ENCODE measurements at places on chromosomes 16 and 17. TPM values are rescaled to one million over a fixed set of nuclear protein-coding genes. Genes with fewer than 3 reads are reported as not detected.

Gene NGFR
- not detected for total RNA-seq

Gene MMP28
- 0.07 TPM for total RNA-seq

Gene PLA2G10
- not detected for total RNA-seq

Gene SHISA9
- total RNA-seq = not detected

Gene FOXO3B
- total RNA-seq = 3.3 TPM

Gene IL4R
- 71.5 TPM for total RNA-seq

Gene ZNF629
- total RNA-seq = 6.7 TPM

Gene RPTOR
- total RNA-seq = 27.6 TPM

Gene TBC1D3C
- total RNA-seq = 0.13 TPM

Gene PTRH2
- 47.5 TPM for total RNA-seq

Gene OTOA
- not detected for total RNA-seq

Gene PRDM7
- not detected for total RNA-seq

Gene TEKT5
- not detected for total RNA-seq

Gene SLC52A1
- total RNA-seq = 0.69 TPM

Gene DBNDD1
- total RNA-seq = 5.7 TPM

Gene DPEP3
- not detected for total RNA-seq

Gene MARVELD3
- total RNA-seq = not detected

Gene ESRP2
- 0.54 TPM for total RNA-seq

Gene OR3A2
- not detected for total RNA-seq

Gene TNFRSF17
- not detected for total RNA-seq

Gene C17orf100
- total RNA-seq = 0.07 TPM

Gene MAF
- total RNA-seq = 3.6 TPM

Gene CCL17
- not detected for total RNA-seq

Gene HES7
- total RNA-seq = 6.6 TPM

Gene TNP2
- total RNA-seq = not detected

Gene PRM2
- total RNA-seq = not detected

Gene MT1M
- total RNA-seq = 4.3 TPM

Gene FAM222B
- total RNA-seq = 16.0 TPM

Gene OSGIN1
- total RNA-seq = 6.6 TPM

Gene ACD
- 35.8 TPM for total RNA-seq

Gene MYH3
- total RNA-seq = under 0.01 TPM

Gene PYY
- not detected for total RNA-seq

Gene SSTR5
- total RNA-seq = not detected

Gene GEMIN4
- total RNA-seq = 24.4 TPM

Gene GPR142
- not detected for total RNA-seq

Gene PLCG2
- total RNA-seq = 11.8 TPM

Gene SLC13A2
- total RNA-seq = not detected

Gene DDX19B
- 39.2 TPM for total RNA-seq

Gene AKTIP
- total RNA-seq = 31.1 TPM

Gene EXOC3L1
- total RNA-seq = 13.3 TPM

Gene NPIPB9
- total RNA-seq = not detected

Gene CMIP
- 23.3 TPM for total RNA-seq

All from mammary microvascular endothelial cell (primary cell).